Activated CD4-positive, CD25-positive, alpha-beta regulatory T cell treated with anti-CD3 and anti-CD28 coated beads, Interleukin-2, amount 50 U/mL, for 72 hours (primary cell): ENCODE measurements at places on chromosomes 3 and 15.

- DNase-seq, result no peak
These were observed 17.1 kb downstream of the IQCB1 start for GRCh38 chr3:121817753-121818152.

DNA sequence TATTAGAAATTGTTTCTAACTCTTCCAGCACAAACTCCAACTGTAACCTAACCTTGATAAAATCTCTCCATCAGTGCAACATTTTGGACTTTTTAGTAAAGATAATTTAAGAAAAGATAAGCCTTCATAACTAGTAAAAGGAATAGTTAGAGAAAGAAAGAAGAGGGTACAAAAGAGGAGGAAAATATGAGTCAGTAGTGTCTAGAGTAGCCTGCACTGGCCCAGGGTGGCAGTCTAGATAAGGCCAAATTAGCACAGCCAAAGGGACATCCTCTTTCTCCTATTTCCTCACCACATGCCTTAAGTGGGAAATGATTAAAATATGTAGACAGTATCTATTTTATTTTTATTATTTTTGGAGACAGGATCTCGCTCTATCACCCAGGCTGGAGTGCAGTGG is 3.7 kb downstream of the PROS1 start:
- DNase-seq, result no peak

GRCh38 chr3:40505599-40506462 is at the start of gene ZNF620:
Gene ZNF620 (plus strand): TSS chr3:40506039. CDS start chr3:40506353, 314 bp downstream.
- peak; percentile 47 for DNase-seq

- DNase-seq, result no peak
These were observed 27.3 kb upstream of the SLC9A9 start for GRCh38 chr3:143875546-143875945.

- DNase-seq, result no peak
These were observed 142.9 kb upstream of the TP63 start for GRCh38 chr3:189488241-189488767.

DNA sequence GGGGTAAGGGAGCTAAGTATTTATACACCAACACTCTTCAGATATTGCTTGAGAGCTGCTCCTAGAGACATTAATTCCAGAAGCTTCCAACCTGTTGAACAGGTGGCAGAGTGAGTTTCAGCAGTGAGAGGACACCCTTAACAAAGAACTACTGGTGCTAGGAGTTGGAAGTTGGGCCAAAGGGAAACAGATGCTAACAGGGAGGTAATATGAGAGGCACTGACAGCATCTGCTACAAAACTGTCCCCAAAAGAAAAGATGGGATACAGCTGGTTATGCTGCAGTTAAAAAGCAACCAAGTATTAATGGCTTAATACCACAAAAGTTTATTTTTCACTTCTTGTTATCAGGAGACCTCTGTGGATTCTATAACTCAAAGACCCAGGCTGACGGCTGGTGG is 104.5 kb upstream of the SATB1 start:
- no peak for DNase-seq

DNA sequence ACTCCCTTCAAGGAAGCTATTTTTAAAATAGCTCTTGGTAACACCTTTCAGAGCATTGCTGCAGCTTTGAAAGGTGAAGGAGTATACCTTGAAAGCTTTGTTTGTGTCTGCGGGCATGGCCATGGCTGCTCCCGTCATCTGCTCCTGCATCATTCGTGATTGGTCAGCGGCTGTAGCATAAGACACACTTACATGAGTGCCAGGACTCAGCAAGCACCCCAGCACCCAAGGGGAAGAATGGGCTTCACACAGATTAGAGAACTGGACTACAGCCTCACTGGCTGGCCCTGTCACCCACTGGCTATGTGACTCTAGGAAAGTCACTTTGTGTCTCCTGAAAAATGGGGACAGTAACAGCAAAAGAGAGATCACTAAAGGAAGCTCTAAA is 17.0 kb downstream of the EMC3 start:
- no peak for DNase-seq

- DNase-seq, result no peak
These were observed 65.7 kb downstream of the SHQ1 start for GRCh38 chr3:72782521-72782920.

DNA sequence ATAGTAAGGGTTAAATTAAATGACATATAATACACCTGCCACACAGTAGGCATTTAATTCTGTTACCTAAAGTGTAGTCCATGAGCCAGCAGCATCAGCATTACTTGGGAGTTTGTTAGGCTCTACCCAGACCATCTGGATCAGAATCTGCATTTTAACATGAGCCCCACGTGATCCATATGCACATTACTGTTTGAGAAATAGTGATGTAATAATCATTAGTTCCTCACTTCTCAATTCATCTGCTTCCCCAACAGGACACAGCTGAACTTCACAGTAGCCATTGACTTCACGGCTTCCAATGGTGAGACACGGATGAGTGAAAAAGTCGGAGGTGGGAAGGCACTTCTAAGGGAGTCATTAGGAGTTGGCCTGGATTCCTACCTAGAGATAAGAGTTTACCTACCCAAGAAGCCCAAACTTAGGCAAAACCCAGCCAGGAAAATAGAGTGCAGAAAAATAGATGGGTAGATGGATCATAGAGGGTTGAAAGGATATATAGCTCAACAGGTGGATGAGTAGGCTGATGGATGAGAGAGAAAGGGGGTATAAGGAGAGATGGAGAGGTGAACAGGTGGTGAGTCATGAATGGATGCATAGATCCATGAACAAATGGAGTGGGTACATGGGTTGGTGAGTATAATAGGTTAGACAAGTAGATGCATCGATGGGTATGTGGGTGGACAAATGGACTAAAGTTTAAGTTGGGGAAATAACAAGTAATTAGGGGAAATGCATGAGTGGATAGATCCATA is 13.3 kb downstream of the CPNE9 start:
- DNase-seq, result no peak

DNA sequence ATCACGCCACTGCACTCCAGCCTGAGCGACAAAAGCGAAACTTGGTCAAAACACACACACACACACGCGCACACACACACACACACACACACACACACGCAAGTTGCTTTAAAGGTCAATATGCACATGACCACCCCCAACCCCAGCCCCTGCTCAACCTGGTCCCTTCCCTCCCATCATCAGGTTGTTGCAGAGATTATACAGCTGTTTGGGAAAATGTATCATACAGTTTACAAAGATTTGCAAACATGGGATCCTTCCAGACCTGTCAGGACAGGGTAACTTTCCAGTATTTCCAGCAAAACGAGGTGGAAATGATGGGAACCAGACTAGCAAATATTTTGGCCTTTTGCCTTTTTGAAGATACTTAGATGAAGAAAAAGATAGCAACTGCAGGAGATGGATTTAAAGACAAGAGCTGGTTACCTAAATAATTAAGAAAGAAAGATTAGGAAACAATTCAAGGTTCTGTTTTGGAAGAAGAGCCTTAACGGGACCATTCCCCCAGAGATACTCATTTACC is 80.2 kb downstream of the TNIK start:
- DNase-seq, result no peak

DNA sequence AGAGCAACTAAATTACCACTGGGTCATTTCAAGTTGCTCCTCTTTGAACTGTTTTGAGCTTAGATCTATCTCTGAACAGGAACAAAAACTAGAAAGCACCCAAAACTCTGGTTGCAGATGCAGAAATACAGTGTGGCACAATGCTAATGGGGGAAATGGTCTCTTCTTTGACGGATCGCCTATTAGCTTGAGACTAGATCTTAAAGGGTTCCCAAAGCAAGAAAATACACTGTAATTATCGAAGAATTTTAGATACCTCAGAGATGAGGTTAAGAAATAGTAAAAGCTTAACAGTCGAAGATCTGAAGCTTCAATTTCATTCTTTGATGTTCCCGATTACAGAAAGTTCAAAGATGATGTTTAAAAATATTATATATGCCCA is 818 bp downstream of the PPP1R2 start:
- DNase-seq, result no peak

GRCh38 chr3:50258979-50259378 is 10.0 kb upstream of the SEMA3B start:
- no peak for DNase-seq

GRCh38 chr3:187973977-187974870 is 179.7 kb upstream of the LPP start:
- DNase-seq, result peak; percentile 47

DNA sequence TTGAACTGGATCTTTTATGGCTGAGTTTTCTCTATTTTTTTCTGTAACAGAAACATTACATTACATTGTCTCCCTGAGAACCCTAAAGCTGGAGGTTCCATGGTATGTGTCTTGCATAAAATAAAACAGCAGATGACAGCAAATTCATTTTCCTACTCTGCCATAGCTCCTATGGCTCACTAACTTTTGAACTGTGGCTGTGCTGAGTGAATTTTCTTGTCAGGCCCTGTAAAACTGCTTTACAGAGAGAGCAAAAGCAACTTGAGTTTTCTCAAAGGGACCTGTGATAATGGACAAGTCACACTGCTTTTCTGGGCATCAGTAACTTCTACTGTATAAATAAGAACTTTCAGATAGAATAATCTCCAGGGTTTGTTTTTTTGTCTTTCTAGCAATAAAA is 129.9 kb upstream of the TSC22D2 start:
- DNase-seq, result no peak

- DNase-seq, result no peak
These were observed 105.5 kb downstream of the MME start for GRCh38 chr3:155185631-155186071.

- DNase-seq, result no peak
These were observed 2.9 kb downstream of the HACD3 start for GRCh38 chr15:65533057-65533756.
